Mesothelial cell of epicardium (in vitro differentiated cells): ENCODE measurements at places on chromosomes 7 and 10.

GRCh38 chr7:158957921-158958491, 101.6 kb downstream of the DYNC2I1 start:
- no peak overlapping the region for H3K27ac ChIP-seq
- peaks cover 6% of the 10 kb centered on the region for H3K36me3 ChIP-seq
- H3K4me3 ChIP-seq: no peak overlapping the region
- no peak for DNase-seq

DNA sequence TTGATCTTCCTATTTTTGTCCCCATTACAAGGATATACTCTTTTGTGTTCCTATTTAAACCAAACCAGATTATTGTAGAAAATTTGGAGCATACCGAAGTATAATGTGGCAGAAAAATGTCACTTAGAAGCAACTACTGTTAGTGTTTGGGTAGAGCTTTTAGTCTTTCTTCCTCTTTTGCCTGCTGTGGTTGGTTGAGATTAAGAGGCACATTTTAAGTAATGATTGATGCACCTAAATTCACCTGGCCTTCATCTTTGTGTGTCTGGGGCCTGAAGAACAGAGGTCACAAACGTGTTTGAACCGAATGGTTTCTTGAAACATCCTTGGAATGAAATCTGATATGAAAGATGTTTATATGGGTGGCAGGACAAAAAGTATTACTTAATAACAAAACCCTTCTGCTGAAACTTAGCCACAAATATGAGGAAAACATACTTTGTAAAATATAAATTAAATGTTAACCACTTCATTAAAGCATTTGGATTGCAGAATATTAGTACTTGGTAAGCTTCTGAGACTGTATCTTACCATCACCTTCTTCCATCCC, 2.6 kb downstream of the BPGM start:
- no peak for DNase-seq
- H3K27ac ChIP-seq: peak overlapping the region; percentile 76
- no peaks in the 10 kb centered on the region for H3K27me3 ChIP-seq
- no peak overlapping the region for H3K4me3 ChIP-seq
- no peaks in the 10 kb centered on the region for H3K36me3 ChIP-seq
- H3K4me1 ChIP-seq: peaks cover 10% of the 10 kb centered on the region

DNA sequence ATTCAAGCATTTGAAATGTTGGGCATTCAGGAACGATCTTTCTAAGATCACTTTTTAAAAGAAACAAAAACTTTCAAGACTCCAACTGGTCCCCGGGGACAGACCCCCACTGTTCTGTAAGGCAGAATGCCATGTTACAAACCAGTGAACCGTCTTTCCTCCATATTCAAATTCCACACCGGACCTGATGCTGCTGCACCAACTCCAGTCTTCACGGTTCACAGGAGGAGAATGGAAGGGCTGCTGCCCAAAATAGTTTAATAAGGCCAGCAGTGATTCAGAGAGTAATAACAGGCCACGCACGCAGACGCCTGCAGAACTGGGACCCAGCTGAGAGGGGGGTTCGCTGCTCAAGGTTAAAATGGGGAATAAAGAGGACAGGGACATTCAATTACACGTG, 47.2 kb downstream of the OSBPL3 start:
- no peaks in the 10 kb centered on the region for H3K27me3 ChIP-seq
- H3K36me3 ChIP-seq: peaks cover 4% of the 10 kb centered on the region
- no peak overlapping the region for H3K27ac ChIP-seq
- no peak overlapping the region for H3K4me3 ChIP-seq

- no peak overlapping the region for H3K4me3 ChIP-seq
- H3K4me1 ChIP-seq: peaks cover 8% of the 10 kb centered on the region
- no peak overlapping the region for H3K27ac ChIP-seq
- no peaks in the 10 kb centered on the region for H3K36me3 ChIP-seq
These were observed 6.2 kb upstream of the MACC1 start for GRCh38 chr7:20223356-20223755.

DNA sequence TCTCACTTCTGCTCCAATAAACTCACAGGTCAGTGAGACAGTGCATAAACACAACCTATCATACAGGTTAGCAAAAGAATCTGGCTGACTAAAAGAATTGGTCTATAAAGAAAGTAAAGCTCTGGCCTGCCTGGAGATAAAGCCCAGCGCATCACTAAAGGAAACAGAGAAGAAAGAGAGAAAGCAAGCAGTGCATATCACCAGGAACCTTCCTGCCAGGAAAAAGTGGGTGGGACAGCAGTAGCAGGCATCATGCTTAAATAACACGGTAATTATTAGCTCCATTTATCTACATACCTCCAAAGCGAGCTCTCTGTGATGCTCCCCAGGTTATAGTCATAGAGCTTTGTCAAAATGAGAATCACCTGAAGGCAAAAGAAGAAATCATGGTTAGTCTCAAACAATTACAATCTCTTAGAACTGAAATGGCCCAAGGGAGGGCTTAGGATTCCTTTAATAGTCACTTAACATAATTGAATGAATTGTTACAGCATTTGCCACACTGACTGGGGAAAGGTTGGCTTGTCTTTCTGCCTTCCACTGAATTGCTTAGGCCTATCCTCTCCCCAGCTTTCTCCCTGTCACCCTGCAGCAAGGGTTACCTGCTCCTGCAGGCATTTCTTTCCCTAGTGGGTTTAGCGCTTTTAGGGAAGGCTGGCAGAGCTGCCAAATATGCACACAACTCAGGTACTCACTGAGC, 208.1 kb downstream of the SORCS1 start:
- no peaks in the 10 kb centered on the region for H3K36me3 ChIP-seq
- peaks cover 5% of the 10 kb centered on the region for H3K27me3 ChIP-seq
- H3K4me3 ChIP-seq: no peak overlapping the region
- H3K27ac ChIP-seq: no peak overlapping the region

GRCh38 chr7:116588225-116588624, 63.4 kb downstream of the CAV1 start:
- no peak for DNase-seq
- H3K36me3 ChIP-seq: no peaks in the 10 kb centered on the region
- peaks cover 25% of the 10 kb centered on the region for H3K4me1 ChIP-seq

- H3K36me3 ChIP-seq: peaks cover 17% of the 10 kb centered on the region
These were observed 33.6 kb downstream of the GPER1 start for GRCh38 chr7:1121476-1121875.

DNA sequence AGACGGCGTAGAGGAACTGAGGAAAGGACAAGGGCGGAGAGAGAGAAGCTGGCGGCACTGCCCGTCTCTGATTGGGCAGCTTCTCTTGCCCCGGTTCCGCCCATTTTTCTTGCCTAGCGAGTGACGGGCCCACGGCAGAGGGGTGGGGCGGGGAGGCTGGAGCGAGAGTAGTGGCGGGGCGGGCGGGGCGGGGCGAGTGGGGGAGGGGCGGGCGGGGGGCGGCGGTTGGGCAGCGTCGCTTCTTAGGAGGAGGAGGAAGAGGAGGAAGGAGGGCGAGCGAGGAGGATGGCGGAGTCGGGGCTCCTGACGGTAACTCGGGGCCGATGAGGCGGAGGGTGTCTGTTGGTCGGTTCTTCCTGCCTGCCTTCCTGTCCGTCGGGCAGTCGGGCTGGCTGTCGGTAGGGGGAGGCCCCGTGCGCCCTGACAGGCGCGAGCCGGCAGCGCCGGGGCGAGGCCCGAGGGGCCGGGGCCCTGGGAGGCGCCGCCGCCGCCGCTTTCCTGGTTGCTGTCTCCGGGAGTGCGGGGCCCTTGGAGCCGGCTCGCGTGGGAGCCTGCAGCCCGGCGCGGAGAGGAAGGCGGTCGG, at the start of gene SHOC2:
SHOC2 (plus strand) TSS at position 256 of the 583 bp plus-strand sequence. CDS start 44,755 bp downstream, outside the sequence.
- DNase-seq: peak; percentile 97
- peak within 1 kb of the TSS; percentile 100 for H3K27ac ChIP-seq
- H3K4me1 ChIP-seq: peaks cover 42% of the 10 kb centered on the region
- H3K27me3 ChIP-seq: no peaks in the 10 kb centered on the region
